ENCODE measurements at places on chromosomes 5 and 9.

GRCh38 chr5:39342460-39342859, 21.8 kb downstream of the C9 start:
- no peak for DNase-seq

- DNase-seq, result no peak
Observed at GRCh38 chr5:105735704-105736103, 1935.0 kb downstream of the EFNA5 start.

DNA sequence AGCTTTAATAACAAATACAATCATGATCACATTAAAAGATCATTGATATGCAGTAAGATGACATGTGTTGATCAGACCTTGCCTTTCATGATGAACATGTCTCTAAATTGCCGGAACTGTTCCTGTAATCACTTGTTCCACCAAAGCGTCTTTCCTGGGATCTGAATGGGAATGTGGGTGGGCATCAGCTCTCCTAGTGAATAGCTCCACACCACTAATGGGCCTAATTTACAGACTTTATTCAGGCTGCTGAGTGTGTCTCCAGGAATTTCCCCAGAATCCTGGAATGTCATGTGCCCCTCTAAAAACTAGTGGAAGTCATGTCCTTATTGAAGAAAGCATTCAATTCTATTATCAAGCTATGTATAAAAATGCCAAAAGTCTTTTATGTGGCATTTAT, 765.1 kb upstream of the CTNND2 start:
- no peak for DNase-seq

GRCh38 chr5:67268231-67269021, 71.8 kb upstream of the CD180 start:
- DNase-seq, result no peak

GRCh38 chr9:24616863-24617262, 71.2 kb upstream of the IZUMO3 start:
- DNase-seq, result no peak

- no peak for DNase-seq
Observed at GRCh38 chr5:137782984-137783536, 28.9 kb upstream of the HNRNPA0 start.

- DNase-seq, result no peak
Observed at GRCh38 chr5:56064984-56065383, 70.2 kb upstream of the IL6ST start.

DNA sequence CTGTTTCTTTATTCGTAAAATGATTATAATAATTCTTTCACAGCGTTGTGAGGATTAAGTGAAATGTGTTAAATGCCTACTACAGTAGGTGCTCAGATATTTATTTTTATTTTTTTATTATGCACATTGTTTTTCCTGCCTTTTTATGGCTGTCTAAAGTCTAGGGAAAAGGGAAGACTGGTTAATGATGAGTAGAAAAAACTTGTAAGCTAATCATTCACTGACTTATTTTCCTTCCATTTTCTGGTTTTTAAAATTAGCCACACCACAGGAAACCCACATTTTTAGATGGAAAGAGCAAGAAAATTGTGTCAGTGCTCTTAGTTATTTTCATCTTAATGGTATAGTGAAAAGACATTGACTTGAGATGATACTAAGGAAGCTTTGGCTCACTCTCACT, 3.9 kb upstream of the PCYOX1L start:
- no peak for DNase-seq

DNA sequence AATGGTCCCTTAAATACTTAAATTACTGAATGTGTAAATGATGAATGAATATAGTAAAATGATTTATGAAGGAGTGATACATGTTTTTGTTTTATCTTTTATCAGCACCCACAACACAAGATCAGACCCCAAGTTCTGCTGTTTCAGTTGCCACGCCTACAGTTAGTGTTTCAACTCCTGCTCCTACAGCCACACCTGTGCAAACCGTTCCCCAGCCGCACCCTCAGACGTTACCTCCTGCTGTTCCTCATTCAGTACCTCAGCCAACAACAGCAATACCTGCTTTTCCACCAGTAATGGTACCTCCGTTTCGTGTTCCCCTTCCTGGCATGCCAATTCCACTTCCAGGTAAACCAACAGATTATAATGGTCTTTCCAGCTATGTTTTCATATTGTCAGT, 16.3 kb downstream of the TCERG1 start:
- DNase-seq, result no peak

- DNase-seq, result no peak
Observed at GRCh38 chr5:174217527-174217926, 172.0 kb downstream of the NSG2 start.

DNA sequence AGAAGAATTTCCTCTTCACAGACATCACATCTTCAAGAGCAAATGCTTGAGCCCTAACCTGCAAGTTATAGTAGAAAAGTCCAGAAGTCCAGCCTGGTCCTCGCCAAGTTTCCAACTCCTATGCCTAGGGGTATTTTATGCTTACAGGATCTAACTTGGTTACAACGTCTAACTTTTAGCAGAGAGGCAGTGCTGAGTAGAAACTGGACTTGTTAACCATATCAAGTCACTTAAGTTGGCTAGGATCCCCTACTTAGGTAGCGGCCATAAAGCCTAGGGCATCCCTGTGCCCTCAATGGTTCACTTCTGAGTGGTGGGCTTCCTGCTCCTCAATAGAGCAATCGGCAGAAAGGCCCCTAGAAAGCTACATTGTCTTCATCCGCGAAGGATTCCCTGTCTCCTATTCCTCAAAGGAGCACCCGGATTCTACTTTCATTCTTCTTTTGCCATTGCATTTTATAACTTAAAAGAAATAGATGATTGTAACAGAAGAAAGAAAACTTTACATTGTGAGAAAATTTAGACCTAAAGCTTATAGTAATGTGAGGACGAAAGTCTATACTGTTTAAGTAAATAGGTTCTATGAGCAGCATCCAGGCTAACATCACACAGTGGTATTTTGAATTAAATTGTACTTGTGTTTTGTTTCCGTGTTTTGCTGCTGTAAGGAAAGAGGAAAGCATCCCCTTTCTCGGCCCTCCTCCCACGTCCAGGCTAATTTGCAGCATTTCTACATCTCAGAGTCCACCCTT, 1.3 kb upstream of the MTAP start:
- DNase-seq, result no peak

DNA sequence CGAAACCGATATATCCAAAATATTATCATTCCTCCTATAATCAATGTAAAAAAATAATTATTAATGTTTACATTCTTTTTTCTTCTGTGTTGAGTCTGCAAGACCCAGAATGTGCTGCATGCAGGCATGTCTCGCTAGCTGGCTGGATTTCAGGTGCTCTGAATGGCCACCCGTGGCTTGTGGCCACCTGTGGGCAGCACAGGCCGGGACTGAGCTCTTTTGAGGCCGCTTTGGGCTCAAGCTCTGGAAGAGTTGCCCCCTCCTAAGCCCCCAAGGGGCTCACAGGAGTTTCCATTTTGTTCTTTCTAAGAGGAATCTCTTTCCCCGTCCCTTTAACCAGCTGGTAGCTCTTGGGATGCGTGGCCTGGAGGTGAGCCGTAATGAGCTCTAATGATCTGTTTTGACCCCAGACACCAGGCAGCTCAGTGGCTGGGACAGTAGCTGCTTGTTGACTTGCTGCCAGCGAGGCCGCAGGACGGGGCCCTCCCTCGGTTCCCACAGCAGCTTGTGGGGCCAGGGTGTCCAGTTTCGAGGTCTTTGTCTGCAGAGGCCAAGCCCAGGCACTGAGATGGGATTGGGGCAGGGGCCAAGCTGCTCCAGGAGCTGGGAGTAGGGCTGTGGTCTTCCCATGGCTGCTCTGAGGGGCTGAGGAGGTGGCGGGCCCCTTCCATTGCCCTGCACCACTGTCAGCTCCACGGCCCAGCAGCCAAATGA, 20.8 kb downstream of the ASS1 start:
- DNase-seq, result no peak

DNA sequence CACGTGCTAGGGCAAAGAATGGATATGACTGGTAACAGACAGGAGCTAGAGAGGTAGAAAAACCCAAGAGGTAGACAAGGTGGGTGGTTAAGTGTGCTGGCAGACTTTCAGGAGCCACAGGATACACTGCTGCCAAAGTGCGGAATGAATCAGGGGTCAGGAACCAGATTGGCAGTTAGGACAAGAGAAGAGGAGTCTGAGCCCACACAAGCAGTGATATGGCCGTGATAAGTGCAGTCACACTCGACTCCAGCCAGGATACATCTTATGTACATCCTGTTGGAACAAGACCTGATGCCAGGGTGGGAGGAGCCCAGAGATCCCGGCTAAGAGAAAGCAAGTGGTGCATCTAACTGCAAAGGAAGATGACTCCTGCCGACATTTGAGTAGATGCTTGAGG, 10.0 kb downstream of the SLIT3 start:
- no peak for DNase-seq

- DNase-seq, result no peak
Observed at GRCh38 chr5:135382106-135382790, 16.8 kb downstream of the MACROH2A1 start.

DNA sequence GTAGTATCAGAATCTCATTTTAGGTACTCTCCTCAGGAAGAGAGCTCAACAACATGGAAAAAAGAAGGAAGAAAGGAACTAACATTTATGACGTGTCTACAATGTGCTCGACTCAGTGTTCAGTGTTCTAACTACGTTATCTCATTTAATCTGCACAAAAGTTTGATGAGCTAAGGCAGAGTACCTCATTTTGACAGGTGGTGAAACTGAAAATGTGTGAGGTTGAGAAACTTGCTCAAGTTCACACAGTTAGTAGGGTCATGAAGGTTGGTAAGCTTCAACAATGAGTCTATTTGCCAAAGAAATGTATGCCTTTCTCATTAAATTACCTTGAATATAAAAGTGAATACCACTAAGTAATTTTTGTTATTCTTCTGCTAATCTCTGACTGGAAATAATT, 165.1 kb downstream of the CAAP1 start:
- no peak for DNase-seq

DNA sequence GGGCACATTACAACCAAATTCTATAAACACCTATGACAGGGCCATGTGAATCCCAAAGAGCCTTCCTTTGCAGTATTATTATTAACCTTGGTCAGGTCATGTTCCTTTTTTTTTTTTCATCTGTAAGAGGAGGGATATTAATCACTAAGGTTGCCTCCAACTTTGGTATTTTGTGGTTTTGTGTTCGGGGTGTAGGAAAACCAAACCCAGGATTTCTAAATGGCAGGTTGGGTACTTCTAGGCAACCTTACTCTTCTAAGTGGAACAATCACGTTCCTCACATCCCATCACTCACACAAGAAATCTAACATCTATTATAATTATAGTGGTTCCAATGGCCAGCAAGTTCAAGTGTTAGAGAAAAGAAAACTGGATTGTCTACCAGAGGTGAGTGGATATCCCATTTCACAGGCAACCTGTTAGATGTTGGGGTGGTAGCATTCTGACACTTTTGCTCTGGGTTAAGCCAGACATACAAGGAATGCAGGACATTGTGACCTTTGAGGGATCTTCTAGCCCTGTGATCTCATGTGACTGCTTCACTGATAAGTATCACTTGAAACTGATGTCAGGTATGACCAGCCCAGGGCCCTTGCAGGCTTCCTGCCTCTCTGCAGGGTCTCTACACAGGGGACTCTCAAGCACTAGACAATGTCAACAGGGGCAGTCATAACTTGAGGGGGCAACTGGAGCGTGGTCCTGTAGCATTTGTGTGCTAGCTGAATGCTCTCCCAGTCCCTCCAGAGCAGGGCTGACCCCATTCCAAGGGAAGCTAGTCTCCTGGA, 126.2 kb upstream of the VLDLR start:
- DNase-seq, result no peak

GRCh38 chr5:116454417-116454927, 120.2 kb downstream of the SEMA6A start:
- DNase-seq, result no peak

GRCh38 chr5:109920736-109921135, 231.0 kb downstream of the MAN2A1 start:
- no peak for DNase-seq

DNA sequence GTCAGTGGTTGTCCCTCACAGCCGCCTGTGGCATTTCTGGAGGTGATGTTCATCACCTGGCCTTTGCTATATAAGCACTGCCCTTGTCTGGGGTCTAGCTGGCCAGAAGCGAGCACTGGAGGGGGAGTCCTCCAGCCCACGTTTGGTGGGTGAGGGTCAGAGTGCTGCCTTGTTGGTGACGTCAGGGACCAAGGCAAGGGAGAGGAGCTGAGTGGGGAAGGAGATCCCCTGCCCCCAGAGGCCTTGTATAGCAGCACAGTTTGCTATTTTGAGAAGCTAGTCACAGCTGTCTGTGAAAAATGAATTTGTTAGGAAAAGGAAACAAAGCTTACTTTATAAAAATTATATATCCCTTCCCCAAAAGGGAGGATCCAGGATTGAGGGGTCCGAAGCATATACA, 49.8 kb downstream of the SYK start:
- no peak for DNase-seq

DNA sequence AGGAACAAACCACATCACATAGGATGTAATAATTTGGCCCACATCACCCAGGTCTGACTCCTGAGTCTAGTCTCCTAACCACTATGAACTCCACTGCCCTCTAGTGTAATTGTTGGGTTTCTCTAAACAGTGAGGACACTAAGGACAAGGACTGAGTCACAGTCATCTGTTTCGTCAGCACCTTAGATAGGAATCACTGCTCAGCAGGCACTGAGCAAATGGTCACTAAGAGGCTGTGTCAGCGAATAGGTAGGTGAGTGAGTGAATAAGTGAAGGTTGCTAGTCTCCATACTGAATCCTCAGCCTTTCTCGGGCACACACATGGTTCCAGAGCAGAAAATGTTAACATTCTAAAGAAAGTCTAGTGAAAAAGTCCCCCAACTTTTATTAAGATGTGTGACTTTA, 278.6 kb downstream of the SPOCK1 start:
- no peak for DNase-seq

DNA sequence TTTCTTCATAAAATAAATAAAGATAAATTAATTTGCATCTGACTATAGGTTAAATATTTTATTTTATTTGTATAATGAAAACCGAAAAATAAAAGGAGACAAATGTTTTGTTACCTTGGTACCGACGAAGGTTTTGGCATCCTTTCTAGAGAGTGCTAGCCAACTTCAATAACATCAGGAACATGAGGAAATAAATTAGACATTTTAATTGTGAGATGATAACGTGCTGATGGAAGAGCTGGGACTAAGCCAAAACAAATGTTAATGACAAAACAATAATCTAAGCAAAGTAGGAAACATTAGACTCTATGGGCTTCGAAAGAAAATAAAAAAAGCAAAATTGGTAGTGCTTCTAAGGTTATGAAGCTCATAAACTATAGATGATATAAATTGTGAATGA, 201.0 kb downstream of the IRX2 start:
- DNase-seq, result no peak

DNA sequence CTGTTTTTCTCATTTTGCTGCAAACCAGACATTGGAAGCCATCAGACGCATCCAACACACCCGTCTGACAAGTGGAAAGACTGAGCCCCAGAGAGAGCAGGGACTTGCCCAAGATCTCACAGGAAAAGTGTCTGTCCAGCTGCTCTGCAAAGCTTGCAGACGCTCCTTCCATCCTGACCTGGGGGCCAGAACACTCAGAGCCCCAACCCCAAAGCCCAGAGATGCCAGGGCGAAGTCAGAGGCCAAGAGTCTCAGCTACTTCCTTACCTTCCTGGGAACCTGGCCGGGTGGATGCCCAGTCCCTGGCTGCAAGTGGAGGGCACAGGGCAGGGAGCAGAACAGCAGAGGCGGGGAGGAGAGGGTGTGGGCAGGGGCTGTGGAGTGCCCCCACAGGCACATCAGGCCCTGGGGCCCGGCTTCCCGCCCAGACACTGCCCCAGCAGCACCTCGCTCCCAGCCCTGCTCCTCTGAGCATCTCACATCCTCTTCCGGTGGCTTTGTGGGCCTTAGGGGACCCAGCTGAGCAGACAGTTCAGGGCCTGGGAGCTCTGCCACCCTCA, 9.7 kb upstream of the RALGDS start:
- peak; percentile 78 for DNase-seq

All from activated gamma-delta T cell treated with Interleukin-2 at 50 U/mL for 16 hours (primary cell).